ENCODE measurements at places on chromosomes 12 and 14. TPM values are rescaled to one million over a fixed set of nuclear protein-coding genes. Genes with fewer than 3 reads are reported as not detected.

- peaks cover 2% of the 10 kb centered on the region for H3K4me1 ChIP-seq
- H3K4me3 ChIP-seq, result peak overlapping the region; percentile 72
- DNase-seq, result peak; percentile 40
- peak overlapping the region; percentile 87 for H3K27ac ChIP-seq
- H3K27me3 ChIP-seq, result no peaks in the 10 kb centered on the region
- H3K36me3 ChIP-seq, result no peaks in the 10 kb centered on the region
Measured at GRCh38 chr14:63203618-63204406, 431 bp upstream of the RHOJ start.

- DNase-seq, result no peak
- no peaks in the 10 kb centered on the region for H3K4me1 ChIP-seq
- no peaks in the 10 kb centered on the region for H3K27me3 ChIP-seq
Measured at GRCh38 chr14:56112781-56113180, 5.4 kb upstream of the PELI2 start.

DNA sequence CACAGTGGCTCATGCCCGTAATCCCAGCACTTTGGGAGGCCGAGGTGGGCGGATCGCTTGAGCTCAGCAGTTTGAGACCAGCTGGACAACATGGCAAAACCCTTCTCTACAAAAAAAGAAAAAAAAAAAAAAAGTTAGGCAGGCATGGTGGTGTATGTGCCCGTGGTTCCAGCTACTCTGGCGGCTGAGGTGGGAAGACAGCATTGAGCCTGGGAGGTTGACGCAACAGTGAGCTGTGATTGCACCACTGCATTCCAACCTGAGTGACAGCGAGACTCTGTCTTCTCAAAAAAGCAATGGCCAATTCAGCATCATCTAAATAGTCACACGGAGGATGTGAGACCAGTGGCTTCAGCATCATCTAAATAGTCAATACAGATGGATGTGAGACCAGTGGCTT, 10.4 kb upstream of the SAMD4A start:
- DNase-seq, result no peak
- H3K27me3 ChIP-seq, result no peaks in the 10 kb centered on the region
- H3K27ac ChIP-seq, result no peak overlapping the region
- H3K4me1 ChIP-seq, result no peaks in the 10 kb centered on the region

DNA sequence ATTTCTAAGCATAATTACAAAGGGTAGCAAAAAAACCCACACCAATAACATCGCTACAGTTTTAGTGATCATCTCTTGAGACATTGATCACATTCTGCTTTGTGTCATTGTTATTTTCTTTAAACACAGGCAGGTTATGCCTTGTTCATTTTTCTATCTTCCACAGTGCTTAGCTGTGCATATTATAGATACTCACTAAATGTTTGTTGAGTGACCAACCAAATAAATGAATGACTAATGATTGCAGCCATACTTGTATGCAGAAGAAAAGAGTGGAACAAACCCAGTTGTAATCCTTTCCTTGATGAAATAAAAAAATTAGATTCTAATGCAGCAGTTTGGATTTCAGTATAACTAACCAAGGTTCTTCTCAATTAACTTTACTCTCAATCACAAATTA, 81.0 kb upstream of the RASSF8 start:
- no peak overlapping the region for H3K27ac ChIP-seq
- no peak for DNase-seq
- no peaks in the 10 kb centered on the region for H3K36me3 ChIP-seq
- H3K4me3 ChIP-seq, result no peak overlapping the region
- no peaks in the 10 kb centered on the region for H3K4me1 ChIP-seq
- no peaks in the 10 kb centered on the region for H3K27me3 ChIP-seq

- no peaks in the 10 kb centered on the region for H3K27me3 ChIP-seq
- no peaks in the 10 kb centered on the region for H3K36me3 ChIP-seq
- no peaks in the 10 kb centered on the region for H3K4me1 ChIP-seq
- H3K4me3 ChIP-seq, result no peak overlapping the region
- H3K27ac ChIP-seq, result no peak overlapping the region
Measured at GRCh38 chr12:93847517-93848474, 170.6 kb downstream of the CRADD start.

- H3K4me3 ChIP-seq, result no peak overlapping the region
- DNase-seq, result no peak
- H3K4me1 ChIP-seq, result no peaks in the 10 kb centered on the region
- no peaks in the 10 kb centered on the region for H3K36me3 ChIP-seq
- no peaks in the 10 kb centered on the region for H3K27me3 ChIP-seq
Measured at GRCh38 chr12:26264215-26264838, 69.0 kb downstream of the SSPN start.

- H3K4me1 ChIP-seq, result no peaks in the 10 kb centered on the region
- no peak overlapping the region for H3K4me3 ChIP-seq
- H3K36me3 ChIP-seq, result no peaks in the 10 kb centered on the region
- no peak overlapping the region for H3K27ac ChIP-seq
- no peaks in the 10 kb centered on the region for H3K27me3 ChIP-seq
Measured at GRCh38 chr12:8639936-8640335, 22.7 kb downstream of the MFAP5 start.

DNA sequence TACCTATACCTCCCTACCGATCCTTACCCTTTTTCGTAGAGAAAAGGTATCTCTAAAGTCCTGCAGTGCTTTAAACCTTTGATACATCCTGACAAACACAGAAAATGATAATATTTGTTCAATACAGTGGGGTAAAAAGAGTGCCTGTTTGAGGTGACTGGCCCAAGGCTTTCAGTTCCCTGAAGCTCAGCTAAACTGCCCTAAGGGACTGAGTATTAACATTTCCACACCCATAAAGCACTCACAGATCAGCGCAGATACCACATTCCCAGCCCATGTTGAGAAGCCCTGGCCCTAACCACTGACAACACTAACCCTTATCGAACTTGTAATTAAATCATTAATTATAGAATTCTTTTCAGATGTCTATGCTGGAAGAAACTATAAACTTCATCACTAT, 108.7 kb downstream of the DIP2B start:
- H3K4me1 ChIP-seq, result peaks cover 22% of the 10 kb centered on the region
- H3K36me3 ChIP-seq, result no peaks in the 10 kb centered on the region
- H3K27me3 ChIP-seq, result no peaks in the 10 kb centered on the region
- no peak overlapping the region for H3K27ac ChIP-seq

GRCh38 chr14:89201645-89202044, 215.4 kb downstream of the FOXN3 start:
- no peaks in the 10 kb centered on the region for H3K27me3 ChIP-seq
- no peak overlapping the region for H3K4me3 ChIP-seq
- H3K36me3 ChIP-seq, result no peaks in the 10 kb centered on the region
- peaks cover 3% of the 10 kb centered on the region for H3K4me1 ChIP-seq
- no peak for DNase-seq

MFAP5 gene
- total RNA-seq, result 158 TPM

BIN2 gene
- total RNA-seq, result 4.6 TPM

ZC2HC1C gene
- 0.27 TPM for total RNA-seq

KERA gene
- total RNA-seq, result not detected

CLBA1 gene
- 3.1 TPM for total RNA-seq

Data from thoracic aorta (tissue), 2 donors.